Activated T-helper 1 cell treated with anti-CD3 and anti-CD28 coated beads, Interleukin-2, amount 50 U/mL, for 16 hours (primary cell): ENCODE measurements at places on chromosomes 1 and 21.

DNA sequence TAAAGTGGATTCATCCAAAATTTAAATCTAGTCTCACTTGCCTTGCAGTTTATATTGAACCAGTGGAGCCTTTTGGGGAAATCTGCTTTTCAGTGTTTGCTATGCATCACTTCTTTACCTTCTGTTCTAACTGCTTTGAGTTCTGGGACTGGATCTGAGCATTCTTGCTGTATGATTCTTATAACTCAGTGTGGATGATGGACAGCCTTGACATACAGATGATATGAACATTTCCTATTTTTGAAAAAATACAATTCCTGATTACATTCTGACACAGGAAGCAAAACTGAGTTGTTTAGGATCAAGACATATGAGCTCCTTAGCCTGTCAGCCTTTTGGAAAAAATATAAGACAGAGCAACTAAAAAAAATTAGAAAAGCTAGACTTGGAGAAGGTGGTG, 115.2 kb downstream of the DISP1 start:
- no peak for DNase-seq

DNA sequence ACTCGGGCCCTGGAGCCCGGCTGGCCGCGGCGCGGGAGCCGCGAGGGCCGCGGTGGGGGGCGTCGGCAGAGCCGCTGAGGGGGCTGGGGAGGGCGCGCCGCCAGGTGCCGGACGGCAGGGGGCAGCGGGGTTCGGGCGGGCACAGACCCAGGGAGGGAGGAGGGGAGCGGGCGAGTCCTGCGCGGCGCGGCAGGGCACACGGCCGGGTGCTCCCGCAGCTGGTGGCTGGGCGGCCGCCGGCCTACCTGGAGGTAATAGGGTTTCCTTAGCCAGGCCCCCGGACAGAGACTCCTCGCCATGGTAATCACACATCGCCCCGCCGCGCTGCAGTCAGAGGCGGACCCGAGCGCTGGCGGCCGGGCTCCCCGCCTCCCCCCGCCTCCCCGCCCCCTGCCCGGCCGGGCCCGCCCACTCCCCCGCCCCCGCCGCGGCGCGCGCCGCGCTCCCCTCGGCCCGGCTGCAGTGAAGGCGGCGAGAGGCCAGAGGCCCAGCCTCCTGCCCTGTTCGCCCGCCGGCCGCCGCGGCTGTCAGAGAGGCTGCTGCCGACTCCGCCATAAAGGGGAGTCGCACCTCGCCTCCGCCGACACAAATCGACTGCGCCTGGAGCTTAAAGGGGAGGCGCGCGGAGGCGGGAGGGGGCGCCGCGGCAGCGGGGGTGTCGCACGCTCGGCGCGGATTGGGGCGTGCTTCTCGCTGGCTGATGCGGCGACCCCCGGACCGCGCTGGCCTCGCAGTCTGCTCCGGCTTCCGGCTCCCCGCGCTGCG, at the start of gene DIPK1A:
Gene DIPK1A, minus strand, starts transcription at position 332 of the 765 bp plus-strand sequence. Its CDS starts 33 bp downstream, at position 299.
- peak; percentile 48 for DNase-seq

DNA sequence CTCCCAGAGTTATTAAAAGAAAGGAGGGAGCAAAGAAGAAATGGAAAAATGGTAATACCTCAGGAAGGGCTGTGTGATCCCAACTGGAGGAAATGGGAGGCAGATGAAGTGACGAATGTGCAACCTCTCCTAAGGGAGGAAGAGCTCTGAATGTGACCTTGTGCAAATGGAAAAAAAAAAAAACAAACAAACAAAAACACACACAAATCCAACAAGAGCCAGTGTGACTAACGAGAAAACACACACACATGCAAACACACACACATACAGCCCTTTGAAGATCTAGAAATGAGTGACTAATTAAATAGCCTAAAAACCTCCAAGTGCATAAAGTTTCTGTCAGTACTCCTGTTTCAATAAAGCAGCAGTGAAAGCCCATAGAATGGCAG, 49.0 kb downstream of the CCN1 start:
- no peak for DNase-seq

GRCh38 chr1:55718758-55719671, 503.9 kb upstream of the USP24 start:
- DNase-seq = no peak

DNA sequence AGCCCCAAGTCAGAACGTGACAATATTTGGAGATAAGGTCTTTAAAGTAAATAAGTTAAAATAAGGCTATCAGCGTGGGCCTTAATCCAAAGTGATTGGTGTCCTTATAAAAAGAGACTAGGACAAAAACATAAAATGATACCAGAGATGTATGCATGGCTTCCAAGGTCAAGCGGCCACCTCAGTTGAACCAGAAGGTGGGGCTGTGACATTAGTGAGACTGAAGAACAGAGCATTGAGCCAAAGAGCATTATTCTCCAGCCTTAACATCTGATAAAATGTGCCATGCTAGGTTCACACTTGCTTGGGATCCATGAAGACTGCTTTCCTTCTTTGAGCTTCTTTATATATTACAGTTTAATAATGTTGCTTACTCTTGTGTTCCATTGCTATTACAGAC, 554.6 kb downstream of the PLA2G4A start:
- no peak for DNase-seq

DNA sequence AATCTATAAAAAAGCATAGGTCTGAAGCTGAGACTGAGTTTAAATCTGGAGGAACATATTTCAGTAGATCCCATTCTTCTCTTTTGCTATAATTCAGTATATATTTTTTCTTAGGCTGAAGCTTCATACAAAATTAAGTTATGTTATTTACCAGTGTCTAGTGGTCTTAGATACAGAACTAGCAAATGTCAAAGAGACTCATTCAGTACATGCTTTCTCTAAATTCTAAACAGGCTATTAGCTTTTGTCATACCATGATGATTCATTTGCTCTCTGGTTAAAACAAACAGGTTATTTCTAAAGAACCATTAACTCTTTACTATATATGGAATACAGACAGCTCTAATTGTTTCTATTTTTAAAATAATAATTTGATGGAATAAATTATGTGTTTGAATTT, 1170.2 kb upstream of the PRMT6 start:
- no peak for DNase-seq

DNA sequence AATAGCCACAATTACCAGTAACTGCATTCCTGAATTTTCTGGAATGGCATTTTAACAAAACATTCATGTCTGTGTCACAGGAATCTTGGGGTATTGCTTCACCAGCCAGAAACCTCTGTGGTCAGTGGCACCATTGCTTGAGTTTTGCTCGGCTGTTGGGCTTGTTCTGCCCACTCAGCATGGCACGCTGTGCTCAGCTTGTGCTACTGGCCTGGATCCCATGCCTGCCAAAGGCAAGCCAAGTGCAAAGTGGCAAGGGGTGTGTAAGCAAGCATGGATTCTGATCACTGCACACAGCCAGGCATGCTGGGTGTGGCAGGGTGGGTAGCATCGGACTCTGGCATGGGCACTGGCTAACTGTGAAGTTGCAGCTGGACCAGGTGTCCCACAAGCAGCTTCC, 1150.9 kb downstream of the MRPL39 start:
- no peak for DNase-seq

DNA sequence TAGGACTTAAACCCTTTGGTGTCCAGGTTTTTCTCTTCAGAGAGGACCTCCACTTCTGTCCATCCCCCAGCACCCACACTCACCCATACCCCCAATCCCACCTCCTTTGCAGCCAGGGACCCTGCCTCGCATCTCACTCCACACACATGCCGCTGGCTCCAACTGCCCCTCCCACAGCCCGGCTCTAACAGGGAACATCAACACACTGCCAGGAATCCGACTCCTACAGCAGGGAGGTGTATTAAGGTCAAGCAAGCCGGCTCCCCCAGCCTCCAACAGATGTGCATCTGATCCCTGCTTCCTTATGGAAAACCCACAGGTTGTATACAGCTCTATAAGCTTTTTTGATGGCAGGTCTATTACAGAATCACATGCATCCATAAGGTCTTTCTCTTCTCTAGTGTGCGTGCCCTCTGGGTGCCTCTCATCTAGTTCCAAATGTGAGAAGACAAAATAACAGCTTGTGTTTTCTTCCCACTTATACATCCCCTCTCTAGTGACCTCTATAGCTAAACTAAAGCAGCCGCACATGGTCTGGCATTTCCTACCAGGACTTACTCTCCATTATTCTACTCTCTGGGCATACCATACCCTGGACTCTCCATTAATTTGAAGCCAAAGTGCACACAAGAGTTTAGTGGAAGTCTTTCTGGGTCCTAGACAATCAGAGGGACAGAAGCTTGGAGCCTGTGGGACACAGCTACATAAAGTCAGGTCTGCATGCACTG, 16.3 kb downstream of the PIK3C2B start:
- DNase-seq = no peak

DNA sequence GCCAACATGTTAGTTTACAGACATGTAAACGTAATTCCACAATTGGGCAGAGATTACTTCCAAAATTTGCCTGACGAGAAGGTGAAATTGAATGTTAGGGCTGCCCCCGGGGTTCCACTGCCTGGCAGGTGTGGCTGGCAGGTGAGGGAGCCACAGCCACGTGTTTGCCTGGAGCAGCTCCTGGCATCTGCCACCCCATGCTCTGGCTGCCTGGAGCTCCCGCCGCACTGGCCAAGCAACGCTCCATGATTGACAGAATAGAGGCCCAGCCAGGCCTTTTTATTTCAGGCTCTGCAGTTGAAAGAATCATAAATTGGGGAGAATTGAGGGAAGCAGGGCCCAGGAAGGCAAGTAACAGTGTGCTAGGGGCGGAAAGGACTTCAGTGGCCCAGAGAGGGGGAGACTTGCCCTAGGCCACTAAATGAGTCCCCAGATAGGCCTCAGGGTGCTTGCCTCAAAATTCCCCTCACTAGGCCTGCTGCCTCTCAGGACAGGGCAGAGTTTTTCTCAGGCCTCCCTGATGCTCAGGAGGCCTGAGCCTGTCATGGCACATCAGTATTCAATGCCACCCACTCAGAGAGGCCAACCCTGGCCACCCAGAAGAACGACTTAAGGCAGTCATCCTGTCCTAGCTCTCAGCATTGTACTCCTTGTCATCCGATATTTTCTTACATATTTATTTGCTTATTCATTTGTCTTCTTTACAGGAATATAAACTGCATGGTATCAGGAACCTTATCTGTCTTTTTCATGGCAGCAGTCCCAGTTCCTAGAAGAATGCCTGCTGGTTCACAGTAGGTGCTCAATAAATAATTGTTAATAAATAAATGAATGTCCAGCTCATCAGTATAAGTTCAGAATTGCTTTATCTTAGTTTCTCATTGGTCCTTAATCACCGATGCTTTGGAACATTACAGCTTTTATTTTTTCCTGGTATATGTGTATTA, 16.6 kb upstream of the S1PR1 start:
- DNase-seq = no peak

- DNase-seq = no peak
Measured at GRCh38 chr1:93641527-93641926, 40.1 kb downstream of the BCAR3 start.

GRCh38 chr1:51607681-51608095, 9.2 kb upstream of the OSBPL9 start:
- no peak for DNase-seq

DNA sequence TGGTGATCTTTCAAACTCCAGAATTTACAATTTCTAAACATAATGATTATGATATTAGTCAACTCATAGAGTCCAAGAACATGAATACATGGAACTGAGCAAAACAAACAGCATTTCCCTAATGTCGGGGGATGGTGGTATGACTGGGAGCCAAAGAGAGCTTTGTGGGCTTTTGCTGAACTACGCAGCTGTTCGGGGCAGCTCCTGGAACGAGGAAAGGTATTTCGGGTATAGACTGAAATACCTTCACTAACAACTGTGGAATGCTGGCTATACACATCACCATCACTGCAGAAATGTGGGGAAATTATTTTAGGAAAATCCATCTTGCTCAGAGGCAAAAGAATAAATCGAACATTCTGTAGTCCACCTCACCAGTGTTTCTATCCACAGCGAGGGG, 30.2 kb upstream of the VPS26C start:
- no peak for DNase-seq

DNA sequence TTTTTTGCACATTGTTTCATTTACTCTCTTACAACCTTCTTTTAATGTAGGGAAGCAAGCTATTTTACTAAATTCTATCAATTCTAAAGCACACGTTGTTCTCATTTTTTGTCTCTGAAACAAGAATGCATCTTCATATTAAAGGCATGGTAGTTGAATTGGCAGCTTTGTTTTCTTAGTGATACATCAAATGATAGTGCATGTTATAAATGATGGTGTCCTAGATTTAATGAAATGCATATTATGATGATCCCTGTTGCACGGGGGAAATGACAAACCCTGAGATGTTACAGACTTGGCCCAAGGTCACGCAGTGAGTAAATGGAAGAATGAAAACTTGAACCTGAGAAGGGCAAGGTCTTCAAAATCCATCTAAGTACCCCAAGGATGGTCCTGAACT, 213.1 kb downstream of the KAZN start:
- DNase-seq = no peak
